ENCODE measurements at places on chromosomes 4 and X.

GRCh38 chr4:101708293-101709039, 82.1 kb upstream of the BANK1 start:
- DNase-seq = no peak

GRCh38 chr4:98546910-98547594, 111.4 kb downstream of the TSPAN5 start:
- DNase-seq = no peak

DNA sequence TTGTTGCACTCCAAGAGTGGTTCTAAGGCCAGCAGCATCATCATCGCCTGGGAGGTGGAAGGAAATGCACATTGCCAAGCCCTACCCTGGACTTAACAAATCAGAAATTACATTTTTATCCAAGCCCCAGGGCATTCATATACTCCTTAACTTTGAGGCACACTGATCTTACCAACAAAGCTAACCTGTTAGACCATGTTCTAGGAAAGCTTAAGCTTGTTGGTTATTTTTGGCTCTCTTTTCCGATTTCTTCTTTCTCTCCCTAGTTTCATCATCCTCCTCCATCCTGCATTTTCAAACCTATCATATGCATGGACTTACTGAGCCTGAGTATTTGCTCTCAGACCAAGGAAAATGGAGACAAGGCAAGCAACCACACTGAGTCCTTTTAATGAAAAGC, 133.4 kb downstream of the OPHN1 start:
- DNase-seq = no peak

- DNase-seq = no peak
Observed at GRCh38 chr4:108224611-108225053, 55.9 kb upstream of the LEF1 start.

GRCh38 chr4:19557161-19557560, 694.5 kb upstream of the SLIT2 start:
- DNase-seq = no peak

DNA sequence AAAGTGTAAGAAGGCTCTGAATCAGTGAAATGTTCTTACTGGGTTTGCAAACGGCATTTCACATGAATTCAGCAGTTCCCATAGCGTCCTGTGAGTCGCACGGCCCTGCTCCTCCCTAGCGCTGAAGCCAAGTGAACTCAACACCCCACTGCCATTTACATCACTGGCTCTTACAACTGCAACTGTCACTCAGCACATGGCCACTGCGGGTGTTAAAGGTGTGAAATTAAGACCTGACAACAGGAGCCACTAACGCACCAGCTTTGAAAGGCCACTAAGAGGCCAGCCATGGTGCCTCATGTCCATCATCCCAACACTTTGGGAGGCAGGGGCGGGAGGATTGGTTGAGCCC, 31.7 kb downstream of the RNF212 start:
- DNase-seq = peak; percentile 43

GRCh38 chr4:128350449-128351045, 62.9 kb upstream of the PGRMC2 start:
- DNase-seq = no peak

DNA sequence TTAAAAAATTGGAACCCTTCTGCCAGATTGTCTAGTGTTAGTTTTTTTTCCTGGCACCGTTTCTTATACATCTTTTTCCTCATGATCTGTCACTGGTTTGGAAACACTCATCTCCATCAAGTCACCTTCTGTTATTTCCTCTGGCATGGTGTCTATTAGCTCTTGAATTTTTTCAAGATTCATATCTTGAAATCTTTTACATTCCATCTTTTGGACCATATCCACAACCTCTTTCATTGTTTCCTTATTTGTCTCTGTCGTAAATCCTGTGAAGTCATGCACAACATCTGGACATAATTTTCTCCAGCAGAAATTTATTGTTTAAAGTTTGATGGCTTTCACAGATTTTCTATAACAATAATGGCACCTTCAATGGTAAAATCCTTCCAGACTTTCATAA, 10.2 kb upstream of the TMEM185A start:
- no peak for DNase-seq
